Kidney (tissue), 22 donors: ENCODE measurements at places on chromosomes 12 and 14. TPM values are rescaled to one million over a fixed set of nuclear protein-coding genes. Genes with fewer than 3 reads are reported as not detected.

TPI1 gene
- total RNA-seq = 437 TPM

SLCO1B3 gene
- total RNA-seq = not detected

KRT3 gene
- total RNA-seq = not detected

NRIP2 gene
- 11.7 TPM for total RNA-seq

PMEL gene
- total RNA-seq = 1.7 TPM

SYNE3 gene
- 18.5 TPM for total RNA-seq

NUMB gene
- total RNA-seq = 104 TPM

GPR84 gene
- 1.7 TPM for total RNA-seq

LIN52 gene
- total RNA-seq = 8.5 TPM

SLC15A4 gene
- 32.4 TPM for total RNA-seq

GYS2 gene
- not detected for total RNA-seq

AMIGO2 gene
- 8.7 TPM for total RNA-seq

ATG14 gene
- 13.3 TPM for total RNA-seq

TAS2R9 gene
- total RNA-seq = not detected

SERPINA12 gene
- not detected for total RNA-seq

SERPINA9 gene
- not detected for total RNA-seq
